ENCODE measurements at places on chromosomes 7 and 10. TPM values are rescaled to one million over a fixed set of nuclear protein-coding genes. Genes with fewer than 3 reads are reported as not detected.

Gene MYH16
- not detected for total RNA-seq

DNA sequence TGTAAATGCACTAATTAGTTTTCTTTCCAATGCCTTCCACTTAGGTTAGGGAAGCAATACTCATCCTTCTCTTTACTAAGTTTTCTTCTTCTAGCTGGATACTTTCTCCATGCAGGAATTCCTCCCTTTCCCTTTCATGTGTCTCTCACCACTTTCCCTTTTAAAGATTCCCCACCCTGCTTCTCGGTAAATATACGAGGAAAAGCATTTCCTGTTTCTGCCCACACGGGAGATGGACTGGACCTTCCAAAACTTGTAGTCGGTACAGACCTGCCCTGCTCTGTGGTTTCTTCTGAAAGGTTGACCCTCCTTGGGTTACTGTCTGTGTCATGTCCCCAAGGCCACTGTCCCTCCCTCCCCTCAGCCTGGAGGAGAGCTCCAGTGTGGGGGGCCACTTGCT, 58.9 kb upstream of the LYZL2 start:
- DNase-seq = no peak

Gene RBP3
- not detected for total RNA-seq

- DNase-seq = no peak
These were observed 5.2 kb downstream of the TACR2 start for GRCh38 chr10:69411476-69411875.

- peak; percentile 24 for DNase-seq
These were observed 132.1 kb downstream of the MACC1 start for GRCh38 chr7:20085086-20085485.

DNA sequence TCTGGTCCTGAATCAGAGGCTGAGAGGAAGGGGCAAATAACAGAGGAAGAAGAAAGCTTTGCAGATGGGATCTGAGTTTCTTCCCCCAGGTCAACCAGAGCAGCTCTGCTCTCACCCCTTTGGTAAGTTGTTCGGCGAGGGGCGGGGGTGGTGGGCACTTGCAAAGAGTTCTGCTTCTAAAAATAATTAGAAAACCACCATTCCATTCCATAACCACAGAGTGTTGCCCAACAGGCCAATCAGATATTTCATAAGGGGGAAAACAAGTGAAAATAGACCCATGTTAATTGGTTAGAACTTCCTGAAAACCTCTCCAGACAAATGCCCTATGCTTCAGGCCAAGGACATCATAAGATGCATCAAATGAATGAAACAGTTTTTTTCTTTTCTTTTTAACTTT, 43.6 kb upstream of the R3HCC1L start:
- DNase-seq = no peak
